ENCODE measurements at places on chromosomes 1 and 21.

GRCh38 chr1:56432166-56432971 is 147.0 kb downstream of the PLPP3 start:
- DNase-seq: peak; percentile 52

DNA sequence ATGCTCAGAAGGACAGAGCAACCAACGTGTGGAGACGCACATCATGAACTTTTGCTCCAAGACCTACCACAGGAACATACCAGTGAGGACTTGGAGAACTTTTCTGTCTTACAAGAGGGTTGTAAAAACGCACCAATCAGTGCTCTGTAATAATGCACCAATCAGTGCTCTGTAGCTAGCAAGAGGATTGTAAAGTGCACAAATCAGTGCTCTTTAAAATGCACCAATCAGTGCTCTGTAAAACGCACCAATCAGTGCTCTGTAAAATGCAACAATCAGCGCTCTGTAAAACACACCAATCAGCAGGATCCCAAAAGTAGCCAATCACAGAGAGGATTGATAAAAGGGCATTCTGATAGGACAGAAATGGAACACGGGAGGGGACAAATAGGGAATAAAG is 40.4 kb upstream of the SPAG17 start:
- DNase-seq: no peak

DNA sequence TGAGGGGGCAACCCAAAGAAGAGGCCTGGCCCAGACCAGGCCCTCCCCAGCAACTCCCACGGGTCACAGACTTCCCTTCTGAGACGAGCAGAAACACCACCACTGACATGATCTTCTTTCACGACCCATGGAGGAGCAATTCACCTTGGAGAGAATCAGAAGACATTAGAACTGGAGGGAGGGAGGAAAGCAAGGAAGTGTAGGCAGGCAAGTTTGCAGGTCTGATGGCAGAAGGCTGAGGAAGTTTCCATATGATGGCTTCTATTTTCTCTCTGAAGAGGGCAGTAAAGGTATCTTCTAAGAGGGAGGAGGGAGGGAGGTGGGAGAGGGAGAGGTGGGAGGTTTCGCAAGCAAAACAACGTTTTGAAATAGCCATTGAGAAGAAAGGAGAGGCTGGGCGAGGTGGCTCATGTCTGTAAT is 1.4 kb upstream of the UBXN10 start:
- no peak for DNase-seq

GRCh38 chr1:107877092-107877491 is 87.9 kb downstream of the VAV3 start:
- DNase-seq: no peak

GRCh38 chr21:33374450-33375096 is 28.6 kb upstream of the IFNGR2 start:
- DNase-seq: peak; percentile 35

- no peak for DNase-seq
Observed at GRCh38 chr1:157287462-157287861, 149.3 kb upstream of the ETV3 start.

GRCh38 chr1:37515185-37516034 is 844 bp upstream of the MEAF6 start:
- no peak for DNase-seq

GRCh38 chr1:2274231-2274928 is 46.3 kb downstream of the SKI start:
- DNase-seq: no peak

All from neural progenitor cell (in vitro differentiated cells).